ENCODE measurements at places on chromosomes 3 and 15.

DNA sequence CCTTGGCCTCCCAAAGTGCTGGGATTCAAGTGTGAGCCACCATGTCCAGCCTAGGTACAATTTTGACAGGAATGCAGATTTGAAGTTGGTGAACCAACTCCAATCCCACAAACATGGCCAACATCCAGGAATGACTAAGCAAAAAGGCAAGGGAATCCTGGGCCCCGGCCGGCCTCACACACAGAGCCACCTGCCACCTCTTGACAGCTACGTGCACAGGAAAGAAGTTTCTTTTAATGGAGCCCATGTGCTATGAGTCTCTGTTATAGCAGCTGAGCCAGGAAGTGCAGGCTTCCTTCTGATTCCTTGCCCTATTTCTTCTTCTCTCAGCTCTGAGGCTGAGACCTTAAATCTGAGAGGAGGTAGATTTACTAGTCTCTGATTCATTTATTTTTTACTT, 8.8 kb downstream of the TMEM40 start:
- DNase-seq = no peak

- no peak for DNase-seq
These were observed 17.7 kb downstream of the MRPL3 start for GRCh38 chr3:131485119-131485518.

- DNase-seq = no peak
These were observed 28.7 kb downstream of the NGRN start for GRCh38 chr15:90294159-90294558.

- DNase-seq = no peak
These were observed 193.8 kb upstream of the TLE3 start for GRCh38 chr15:70291305-70292075.

- DNase-seq = no peak
These were observed 189.4 kb downstream of the THSD4 start for GRCh38 chr15:71304681-71305080.

Measured in CD4-positive, alpha-beta T cell treated with Interleukin-4 for 4 hours (primary cell).